ENCODE measurements at places on chromosomes 16 and 17.

GRCh38 chr16:55822280-55822810, 10.6 kb downstream of the CES1 start:
- DNase-seq: no peak

DNA sequence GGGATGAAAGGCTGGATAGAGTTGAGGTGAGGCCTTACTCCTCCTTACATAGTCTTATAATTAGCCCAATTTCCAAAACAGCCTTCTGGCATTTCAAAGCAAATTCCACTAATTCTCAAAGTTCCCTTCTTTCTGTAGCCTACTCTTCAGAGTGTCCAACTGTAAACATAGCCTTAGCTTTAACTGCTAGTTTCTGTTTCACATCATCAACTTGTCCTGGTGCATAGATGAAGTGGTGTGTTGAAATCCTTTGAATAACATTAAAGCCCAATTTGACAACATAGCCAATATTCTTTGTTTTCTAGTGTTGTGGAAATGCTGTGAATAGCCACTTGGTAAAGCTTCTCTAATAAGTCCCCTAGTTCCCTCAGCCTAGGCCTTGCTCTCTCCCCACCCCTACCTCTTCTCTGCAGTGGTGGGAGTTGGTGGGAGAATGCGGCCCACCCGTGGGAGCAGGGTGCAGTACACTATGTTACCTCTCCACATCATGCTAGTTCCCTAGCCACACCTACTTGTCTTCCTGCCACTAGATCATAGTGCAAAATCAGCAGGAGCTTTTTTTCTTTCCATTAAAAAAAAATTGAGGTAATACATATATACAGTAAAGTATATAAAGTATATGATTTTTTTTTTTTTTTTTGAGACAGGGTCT, 127.0 kb upstream of the HAS3 start:
- no peak for DNase-seq

GRCh38 chr17:31269578-31269983, 27.5 kb downstream of the OMG start:
- no peak for DNase-seq

DNA sequence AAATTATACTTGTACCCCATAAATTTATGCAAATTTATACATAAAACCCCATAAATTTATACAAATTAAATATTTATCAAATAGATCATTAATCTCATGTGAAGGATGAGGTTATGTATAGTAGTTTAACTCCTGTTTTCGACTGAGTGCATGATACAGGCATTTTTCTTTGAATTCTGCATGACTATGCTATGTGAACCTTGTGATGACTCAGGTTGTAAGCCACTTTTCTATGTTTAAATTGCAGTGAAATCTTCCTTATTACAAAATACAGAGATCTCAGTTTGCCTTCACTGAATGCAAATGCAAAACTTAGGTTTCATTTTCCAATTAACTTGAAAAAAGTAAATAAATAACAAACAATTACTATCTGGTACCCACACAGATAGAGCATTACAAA, 843.7 kb downstream of the CDH11 start:
- no peak for DNase-seq

GRCh38 chr17:9408381-9408780, 167.2 kb downstream of the STX8 start:
- no peak for DNase-seq

DNA sequence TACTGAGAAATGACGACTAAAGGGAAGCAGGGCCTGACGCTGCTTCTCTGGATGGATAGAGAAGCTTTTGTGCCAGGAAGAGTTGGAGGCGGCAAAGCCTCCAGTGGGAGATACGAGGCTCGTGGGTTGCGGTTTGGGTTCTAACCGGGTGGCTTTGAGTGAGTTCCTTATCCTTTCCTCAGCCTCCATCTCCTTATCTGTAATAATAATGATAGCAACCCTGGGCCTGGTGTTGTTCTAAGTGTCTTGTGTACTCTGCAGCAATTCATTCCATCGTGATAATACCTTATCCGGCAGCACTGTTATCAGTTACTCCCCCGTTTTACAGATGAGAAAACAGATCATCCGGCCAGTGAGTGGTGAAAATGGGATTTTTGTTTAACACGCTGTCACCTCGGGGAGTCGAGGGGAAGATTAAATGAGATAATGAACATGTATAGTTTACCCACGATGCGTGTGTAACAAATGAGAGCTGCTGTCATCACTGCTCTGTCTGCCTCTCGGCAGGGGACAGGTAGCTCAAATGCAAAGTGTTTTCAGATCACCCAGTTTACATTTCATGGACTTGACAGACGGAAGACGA, 52.0 kb upstream of the LHX1 start:
- DNase-seq: no peak

DNA sequence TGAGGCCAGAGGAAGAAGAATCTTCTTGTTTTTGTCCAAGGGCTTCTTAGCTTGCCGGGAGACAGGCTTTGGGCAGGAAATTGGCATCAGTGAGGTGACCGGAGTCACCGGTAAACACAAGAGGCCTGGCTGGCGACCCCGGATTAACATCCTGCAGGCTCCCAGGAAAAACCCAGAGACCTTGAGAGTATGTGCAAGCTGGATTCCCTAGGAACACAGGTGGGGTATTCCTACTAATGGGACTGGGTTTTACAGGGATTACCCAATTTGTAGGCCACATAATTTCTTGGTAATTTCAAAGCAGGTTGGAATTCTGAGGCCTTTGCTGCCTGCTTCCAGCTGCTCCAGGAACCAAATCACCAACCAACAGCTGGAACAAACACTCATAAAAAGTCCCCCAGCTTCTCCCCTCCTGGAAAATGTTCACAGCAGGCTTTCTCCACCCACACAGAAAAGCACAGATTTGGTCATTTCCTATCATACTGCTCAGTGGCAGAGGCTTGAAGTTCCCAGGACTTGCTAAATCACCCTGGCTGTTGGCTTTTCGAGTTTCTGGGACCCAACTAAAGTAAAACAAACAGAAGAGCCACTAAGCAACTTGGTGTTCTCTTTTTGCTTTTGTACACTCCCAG, 258.8 kb downstream of the IRF8 start:
- no peak for DNase-seq

- no peak for DNase-seq
These were observed 32.0 kb downstream of the COTL1 start for GRCh38 chr16:84585886-84586285.

- no peak for DNase-seq
These were observed 4.3 kb upstream of the GSG1L start for GRCh38 chr16:28067604-28068379.

GRCh38 chr16:67538666-67539101, 10.1 kb downstream of the RIPOR1 start:
- DNase-seq: no peak

DNA sequence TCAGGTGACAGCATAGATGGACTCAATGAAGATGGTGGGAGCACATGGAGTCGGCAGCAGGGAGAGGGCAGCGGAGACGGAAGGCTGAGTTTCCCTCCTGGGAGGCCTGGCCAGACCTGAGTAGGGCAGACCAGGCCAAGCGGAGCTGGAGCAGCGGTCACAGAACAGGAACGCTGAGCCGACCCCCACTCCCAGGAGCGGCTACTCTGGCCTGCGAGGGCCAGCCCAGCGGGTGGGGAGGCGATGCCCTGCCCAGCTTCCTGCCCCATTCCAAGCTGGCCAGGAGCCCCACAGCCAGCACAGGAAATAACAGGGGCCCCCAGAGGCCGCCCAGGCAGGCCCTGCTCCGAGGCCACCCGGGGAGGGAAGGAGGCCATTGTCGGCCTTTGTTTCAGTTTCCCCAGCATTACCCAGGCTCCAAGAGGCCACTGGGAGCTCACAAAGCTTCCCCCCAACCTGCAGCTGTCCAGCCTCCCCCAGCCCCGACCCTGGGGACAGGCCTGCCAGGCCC, 79.8 kb downstream of the ZNF423 start:
- DNase-seq: no peak

DNA sequence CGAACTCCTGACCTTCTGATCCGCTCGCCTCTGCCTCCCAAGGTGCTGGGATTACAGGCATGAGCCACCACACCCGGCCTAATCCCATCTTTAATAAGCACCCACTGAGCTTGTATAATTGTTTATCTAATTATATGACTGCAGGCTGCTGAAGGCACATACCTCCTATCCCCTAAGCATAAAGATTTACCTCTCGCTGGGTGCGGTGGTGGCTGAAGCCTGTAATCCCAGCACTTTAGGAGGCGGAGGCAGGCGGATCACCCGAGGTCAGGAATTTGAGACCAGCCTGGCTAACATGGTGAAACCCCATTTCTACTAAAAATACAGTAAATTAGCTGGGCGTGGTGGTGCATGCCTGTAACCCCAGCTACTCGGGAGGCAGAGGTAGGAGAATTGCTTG, 20.1 kb upstream of the YWHAE start:
- no peak for DNase-seq

DNA sequence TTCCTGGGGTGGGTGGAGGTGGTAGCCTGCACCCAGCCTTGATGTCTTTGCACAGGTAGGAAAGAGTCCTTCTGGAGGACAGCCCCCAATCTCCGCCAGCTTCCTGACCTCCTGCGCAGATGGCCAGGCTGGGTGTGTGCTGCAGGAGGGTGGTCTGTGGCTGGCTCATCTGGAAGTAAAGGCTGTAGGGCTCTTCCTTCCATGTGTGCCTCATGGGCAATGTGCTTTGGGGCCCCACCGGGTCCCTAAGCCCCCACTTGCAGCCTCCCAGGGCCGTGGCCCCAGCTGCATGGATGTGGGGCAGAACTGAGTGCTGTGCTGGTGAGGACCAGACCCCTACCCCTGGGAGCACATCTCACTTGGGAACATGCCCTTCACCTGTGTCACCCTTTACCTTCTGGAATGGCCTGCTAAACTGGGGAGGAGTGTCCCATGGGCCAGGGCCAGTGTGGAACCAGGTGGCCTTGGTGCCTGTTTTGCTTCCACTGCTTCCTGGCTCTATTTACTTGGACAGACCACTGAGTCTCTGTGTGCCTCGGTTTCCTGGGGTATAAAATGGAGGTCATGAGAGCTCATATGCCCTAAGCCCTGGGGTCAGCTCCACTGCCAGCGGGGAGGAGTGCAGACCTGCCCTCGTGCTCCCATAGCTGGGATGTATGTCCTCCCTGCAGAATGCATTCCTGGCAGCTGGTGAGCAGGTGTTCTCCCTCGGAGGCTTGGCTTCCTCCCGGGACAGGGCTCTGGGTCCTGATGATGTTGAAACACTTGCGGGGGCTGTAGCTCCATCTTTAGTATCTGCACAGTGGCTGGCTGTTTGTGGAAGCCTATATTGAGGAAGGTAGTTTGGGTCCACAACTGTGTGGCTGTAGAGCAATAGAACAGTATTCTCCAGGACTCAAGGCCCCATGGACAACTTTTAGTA, 18.0 kb downstream of the MPRIP start:
- no peak for DNase-seq

DNA sequence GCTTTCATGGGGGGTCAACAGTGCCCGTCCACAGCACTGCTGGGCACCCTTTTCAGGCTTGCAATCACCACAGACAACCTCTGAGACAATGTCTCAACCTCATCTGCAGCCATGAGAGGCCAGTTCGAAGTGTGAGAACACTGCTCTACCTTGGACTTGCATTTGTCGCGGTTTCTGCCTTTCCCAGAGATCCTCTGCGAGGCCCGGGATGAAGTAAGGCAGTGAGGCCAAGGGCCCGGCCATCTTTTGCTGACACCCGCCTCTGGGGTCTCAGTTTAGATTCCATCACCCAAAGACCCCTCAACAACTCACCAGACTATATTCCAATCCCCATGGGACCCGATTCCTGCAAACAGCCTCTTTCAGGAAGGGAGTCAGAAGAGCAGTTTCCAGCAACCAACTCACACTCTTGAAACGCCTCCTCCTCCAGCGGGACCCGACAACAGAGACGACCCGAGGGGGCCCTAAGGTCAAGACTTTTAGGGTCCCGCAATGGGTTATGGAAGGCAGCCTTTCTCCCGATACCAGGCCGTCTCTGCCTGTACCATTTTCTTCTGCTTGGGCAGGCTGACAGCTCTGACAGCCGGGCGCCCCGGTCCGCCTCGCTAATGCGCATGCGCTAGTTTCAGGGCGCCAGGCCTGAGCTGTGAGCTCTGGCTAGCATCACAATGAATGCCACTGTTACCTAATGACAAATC, 576.0 kb downstream of the KCNJ18 start:
- no peak for DNase-seq

DNA sequence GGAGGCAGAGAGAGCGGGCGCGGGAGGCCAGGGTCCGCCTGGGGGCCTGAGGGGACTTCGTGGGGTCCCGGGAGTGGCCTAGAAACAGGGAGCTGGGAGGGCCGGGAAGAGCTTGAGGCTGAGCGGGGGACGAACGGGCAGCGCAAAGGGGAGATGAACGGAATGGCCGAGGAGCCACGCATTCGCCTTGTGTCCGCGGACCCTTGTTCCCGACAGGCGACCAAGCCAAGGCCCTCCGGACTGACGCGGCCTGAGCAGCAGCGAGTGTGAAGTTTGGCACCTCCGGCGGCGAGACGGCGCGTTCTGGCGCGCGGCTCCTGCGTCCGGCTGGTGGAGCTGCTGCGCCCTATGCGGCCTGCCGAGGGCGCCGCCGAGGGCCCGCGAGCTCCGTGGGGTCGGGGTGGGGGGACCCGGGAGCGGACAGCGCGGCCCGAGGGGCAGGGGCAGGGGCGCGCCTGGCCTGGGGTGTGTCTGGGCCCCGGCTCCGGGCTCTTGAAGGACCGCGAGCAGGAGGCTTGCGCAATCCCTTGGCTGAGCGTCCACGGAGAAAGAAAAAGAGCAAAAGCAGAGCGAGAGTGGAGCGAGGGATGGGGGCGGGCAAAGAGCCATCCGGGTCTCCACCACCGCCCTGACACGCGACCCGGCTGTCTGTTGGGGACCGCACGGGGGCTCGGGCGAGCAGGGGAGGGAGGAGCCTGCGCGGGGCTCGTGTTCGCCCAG, 1.2 kb upstream of the CBX4 start:
- DNase-seq: no peak

DNA sequence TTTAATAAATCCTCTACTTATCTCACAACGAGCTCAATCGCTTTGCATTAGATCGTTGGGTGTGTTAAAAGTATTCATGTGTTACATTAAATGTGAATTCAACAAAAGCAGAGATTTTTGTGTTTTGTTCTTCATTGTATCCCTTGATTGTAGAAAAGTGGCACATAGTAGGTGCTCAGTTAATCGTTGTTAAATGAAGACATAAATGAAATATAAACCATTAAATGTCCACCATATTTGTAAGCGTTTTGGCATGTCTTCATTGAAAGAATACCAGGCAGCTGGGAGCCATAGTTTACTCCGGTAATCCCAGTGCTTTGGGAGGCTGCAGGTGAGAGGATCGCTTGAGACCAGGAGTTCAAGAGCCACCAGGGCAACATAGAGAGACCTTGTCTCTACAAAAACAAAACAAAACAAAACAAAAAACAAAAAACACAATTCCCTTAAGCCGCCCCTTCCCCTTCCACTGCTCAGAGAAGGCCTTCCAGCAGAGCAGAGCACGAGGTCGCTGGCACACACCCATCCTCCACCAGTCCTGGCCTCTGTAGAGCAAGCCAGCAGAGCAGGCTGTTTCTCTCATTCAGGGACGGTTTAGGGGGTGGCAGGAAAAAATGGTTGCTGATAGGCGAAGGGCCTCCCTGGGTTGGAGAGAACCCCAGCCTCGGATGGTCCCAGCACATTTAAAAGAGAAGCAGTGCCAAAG, 673 bp upstream of the CHD9 start:
- DNase-seq: no peak

- DNase-seq: no peak
These were observed 57.0 kb downstream of the GRB2 start for GRCh38 chr17:75348386-75349012.

GRCh38 chr17:17681187-17681743, at the start of gene RAI1:
TSS of gene RAI1 (plus strand) at chr17:17681458. CDS start at chr17:17792949, 111,491 bp downstream.
- DNase-seq: no peak

Data from NCI-H1417 treated with DMSO at 0.1 percent for 48 hours (cell line).